ENCODE measurements at places on chromosomes 16 and 17.

DNA sequence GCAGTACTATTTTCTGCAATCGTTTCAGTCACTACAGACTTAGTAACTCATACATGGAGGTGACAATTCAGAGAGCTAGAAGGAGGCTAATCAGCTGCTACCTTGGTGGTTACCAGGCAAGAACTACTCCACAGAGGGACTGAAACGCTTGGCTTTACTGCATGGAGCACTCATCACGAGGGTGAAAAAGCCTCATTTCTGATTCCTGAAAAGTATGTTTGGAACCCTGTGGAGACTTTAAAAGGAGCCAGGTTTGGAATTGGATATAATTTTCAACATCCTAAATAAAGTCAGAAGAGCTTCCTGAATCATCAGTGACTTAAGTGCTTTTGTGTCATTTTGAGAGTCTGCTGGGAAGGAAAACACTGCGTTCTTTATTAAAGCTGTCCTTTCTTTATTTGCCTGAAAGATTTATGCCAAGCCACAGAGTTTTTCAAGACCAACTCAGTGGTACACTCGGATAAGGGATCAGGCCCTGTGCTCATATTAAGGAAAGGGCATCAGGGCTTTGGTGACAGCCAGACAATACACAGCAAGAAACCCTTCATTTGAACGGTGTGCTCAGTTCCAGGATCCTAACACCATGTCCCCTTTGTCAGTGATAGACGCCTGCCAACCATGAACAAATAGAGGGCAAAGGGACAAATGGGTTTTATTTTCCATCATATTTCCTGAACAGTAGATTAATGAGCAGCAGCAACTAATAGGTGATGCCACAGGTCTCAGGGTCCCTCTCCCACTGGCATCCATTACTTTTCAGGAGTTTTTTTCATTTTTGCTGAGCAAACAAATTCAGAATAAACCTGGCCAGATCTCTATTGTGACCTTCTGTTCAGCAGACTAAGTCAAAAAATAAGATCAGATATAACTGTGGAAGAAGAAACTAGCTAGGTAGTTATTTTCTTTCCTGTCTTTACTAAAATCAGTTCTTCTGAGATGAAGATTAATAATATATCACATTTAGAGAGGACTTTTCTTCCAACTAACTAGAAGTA lies 80.5 kb upstream of the CLEC18B start:
- DNase-seq, result no peak

GRCh38 chr16:71489122-71489521 lies at the start of gene ZNF19:
Gene ZNF19, minus strand, starts transcription at chr16:71489324. Its CDS starts 7,210 bp downstream, at chr16:71482114.
- no peak for DNase-seq

GRCh38 chr17:74605361-74605760 lies 13.3 kb upstream of the CD300LD start:
- no peak for DNase-seq

DNA sequence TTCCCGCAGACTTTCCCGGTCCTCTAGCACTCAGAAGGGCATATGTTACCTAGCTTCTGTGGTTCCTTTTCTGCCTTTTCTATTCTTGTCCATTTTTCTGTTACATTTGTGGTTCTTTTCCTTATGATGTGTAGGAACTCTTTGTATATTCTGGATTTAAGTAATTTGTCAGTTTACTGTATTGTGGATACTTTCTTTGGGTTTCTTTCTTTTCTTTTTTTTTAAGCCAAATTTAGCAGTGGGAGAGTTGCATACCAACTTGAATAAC lies 657 bp downstream of the ALDH3A2 start:
- DNase-seq, result no peak

- DNase-seq, result no peak
Observed at GRCh38 chr17:73342541-73343167, 30.9 kb upstream of the CDC42EP4 start.

GRCh38 chr17:80453126-80453997 lies 23.0 kb downstream of the NPTX1 start:
- DNase-seq, result no peak
